ENCODE measurements at places on chromosomes 4 and X. TPM values are rescaled to one million over a fixed set of nuclear protein-coding genes. Genes with fewer than 3 reads are reported as not detected.

The FAT4 gene
- total RNA-seq = 17.7 TPM

The PRDM8 gene
- 0.07 TPM for total RNA-seq

The MTNR1A gene
- total RNA-seq = 0.44 TPM

The AWAT1 gene
- not detected for total RNA-seq

GRCh38 chr4:149896432-149896831 is 80.8 kb upstream of the IQCM start:
- no peak overlapping the region for H3K4me3 ChIP-seq
- H3K27me3 ChIP-seq = peaks cover 17% of the 10 kb centered on the region
- DNase-seq = no peak
- H3K27ac ChIP-seq = no peak overlapping the region

DNA sequence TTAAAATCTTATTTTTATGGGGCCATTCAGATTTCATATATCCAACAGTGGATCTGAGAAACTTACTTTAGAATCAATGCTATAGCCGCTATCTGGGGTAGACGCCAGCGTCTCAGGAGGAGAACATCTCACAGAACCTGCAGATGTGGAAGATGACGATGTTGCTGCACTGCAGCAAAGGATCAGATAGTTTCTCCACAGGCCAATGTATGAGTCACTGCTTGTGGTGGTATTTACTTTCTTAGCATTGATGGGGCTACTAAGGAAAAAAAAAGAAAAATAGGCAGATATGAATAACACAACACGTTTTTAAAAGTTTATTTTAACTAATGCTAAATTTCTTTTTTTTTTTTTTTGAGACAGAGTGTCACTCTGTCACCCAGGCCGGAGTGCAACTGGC is 85.9 kb downstream of the ZAR1 start:
- no peaks in the 10 kb centered on the region for H3K4me1 ChIP-seq
- no peak overlapping the region for H3K4me3 ChIP-seq
- peaks cover 5% of the 10 kb centered on the region for H3K36me3 ChIP-seq
- H3K27me3 ChIP-seq = no peaks in the 10 kb centered on the region
- H3K27ac ChIP-seq = peak overlapping the region; percentile 17
- DNase-seq = no peak

DNA sequence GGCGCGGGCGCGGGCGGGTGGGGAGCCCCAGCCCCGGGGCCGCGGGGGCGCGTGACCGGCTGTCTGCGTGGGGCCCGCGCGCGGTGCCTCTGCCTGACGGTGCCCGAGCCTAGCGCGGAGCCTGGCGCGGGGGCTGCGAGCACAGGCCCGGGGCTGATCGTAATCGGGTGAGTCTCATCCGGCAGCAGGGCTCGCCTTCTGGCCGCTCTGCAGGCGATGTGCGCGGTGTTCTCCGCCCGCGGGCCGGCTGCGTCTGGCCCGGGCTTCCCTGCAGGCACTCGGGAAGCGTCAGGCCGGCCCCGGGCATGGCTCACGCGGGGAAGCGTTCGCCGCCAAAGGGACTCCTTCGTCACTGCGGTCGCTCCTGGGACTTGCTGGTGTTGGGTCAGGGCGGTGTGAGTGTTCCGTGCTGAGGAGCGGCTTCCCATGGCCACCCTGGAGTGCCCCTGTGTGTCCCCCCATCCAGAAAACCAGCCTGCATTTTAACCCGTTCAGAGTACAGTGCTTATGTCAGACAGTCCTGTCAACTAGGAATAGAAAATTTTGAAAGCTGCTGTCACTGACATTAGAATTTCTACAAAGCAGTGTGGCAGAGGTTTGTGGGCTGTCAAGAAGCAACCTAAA is 40.6 kb downstream of the FAM149A start:
- no peak for DNase-seq
- no peaks in the 10 kb centered on the region for H3K27me3 ChIP-seq
- H3K4me1 ChIP-seq = peaks cover 15% of the 10 kb centered on the region
- H3K4me3 ChIP-seq = peak overlapping the region; percentile 83
- H3K36me3 ChIP-seq = no peaks in the 10 kb centered on the region

DNA sequence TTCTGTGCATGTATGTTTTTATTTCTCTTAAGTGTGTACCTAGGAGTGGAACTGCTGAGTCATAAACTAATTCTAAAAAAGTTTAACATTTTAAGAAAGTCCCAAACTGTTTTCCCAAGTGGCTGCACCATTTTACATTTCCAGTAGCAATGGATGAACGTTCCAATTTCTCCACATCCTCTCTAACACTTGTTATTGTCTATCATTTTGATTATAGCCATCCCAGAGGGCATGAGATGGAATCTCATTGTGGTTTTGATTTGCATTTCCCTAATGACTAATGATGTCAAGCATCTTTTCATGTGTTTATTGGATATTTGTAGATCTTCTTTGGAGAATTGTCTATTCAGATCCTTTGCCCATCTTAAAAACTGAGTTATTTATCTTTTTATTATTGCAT is 82.5 kb downstream of the PPEF1 start:
- H3K27me3 ChIP-seq = no peaks in the 10 kb centered on the region
- no peak overlapping the region for H3K4me3 ChIP-seq
- peaks cover 5% of the 10 kb centered on the region for H3K4me1 ChIP-seq

GRCh38 chr4:24024605-24025004 is 134.8 kb upstream of the PPARGC1A start:
- no peak overlapping the region for H3K4me3 ChIP-seq
- H3K4me1 ChIP-seq = peaks cover under 1% of the 10 kb centered on the region
- H3K36me3 ChIP-seq = no peaks in the 10 kb centered on the region
- H3K27me3 ChIP-seq = peaks cover 2% of the 10 kb centered on the region
- no peak for DNase-seq

DNA sequence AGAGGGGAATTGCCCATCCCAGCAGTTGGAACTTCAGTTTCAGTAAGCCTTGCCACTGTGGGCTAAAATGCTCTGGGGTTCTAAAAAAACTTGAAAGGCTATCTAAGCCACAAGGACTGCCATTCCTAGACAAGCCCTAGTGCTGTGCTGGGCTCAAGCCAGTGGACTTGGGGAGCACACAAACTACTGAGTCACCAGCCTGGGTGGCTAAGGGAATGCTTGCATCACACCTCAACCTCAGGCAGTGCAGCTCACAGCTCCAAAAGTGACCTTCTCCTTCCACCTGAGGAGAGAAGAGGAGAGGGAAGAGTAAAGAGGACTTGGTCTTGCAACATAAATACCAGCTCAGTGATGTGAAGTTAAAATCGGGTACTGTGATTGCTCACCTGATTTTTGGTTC is 116.7 kb upstream of the GLRA2 start:
- H3K4me3 ChIP-seq = no peak overlapping the region
- H3K36me3 ChIP-seq = no peaks in the 10 kb centered on the region
- no peaks in the 10 kb centered on the region for H3K27me3 ChIP-seq
- no peaks in the 10 kb centered on the region for H3K4me1 ChIP-seq

DNA sequence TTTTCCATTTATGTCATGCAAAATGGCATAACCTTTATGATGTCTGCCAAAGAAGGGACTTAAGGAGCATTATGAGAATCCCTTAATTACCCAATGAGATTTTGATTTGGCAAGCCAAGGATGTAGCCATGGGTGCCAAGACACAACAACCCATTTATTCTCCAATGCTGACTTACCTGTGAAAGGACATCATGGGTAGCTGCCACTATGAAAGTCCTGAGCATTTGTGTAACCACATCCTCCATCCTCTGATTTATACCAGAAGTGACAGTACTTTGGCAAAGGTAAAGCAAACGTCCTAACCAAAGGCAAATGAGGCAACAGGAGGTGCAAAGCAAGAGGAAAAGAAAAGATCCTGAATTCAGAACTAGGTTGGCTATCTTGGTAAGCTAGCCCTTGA is 87.3 kb upstream of the EMCN start:
- no peak overlapping the region for H3K27ac ChIP-seq
- H3K27me3 ChIP-seq = peaks cover 3% of the 10 kb centered on the region
- H3K4me3 ChIP-seq = no peak overlapping the region
- no peaks in the 10 kb centered on the region for H3K36me3 ChIP-seq

- no peak for DNase-seq
- H3K27me3 ChIP-seq = peaks cover 11% of the 10 kb centered on the region
- H3K27ac ChIP-seq = no peak overlapping the region
- no peaks in the 10 kb centered on the region for H3K4me1 ChIP-seq
- H3K4me3 ChIP-seq = no peak overlapping the region
Observed at GRCh38 chrX:133120406-133120805, 23.5 kb upstream of the USP26 start.

DNA sequence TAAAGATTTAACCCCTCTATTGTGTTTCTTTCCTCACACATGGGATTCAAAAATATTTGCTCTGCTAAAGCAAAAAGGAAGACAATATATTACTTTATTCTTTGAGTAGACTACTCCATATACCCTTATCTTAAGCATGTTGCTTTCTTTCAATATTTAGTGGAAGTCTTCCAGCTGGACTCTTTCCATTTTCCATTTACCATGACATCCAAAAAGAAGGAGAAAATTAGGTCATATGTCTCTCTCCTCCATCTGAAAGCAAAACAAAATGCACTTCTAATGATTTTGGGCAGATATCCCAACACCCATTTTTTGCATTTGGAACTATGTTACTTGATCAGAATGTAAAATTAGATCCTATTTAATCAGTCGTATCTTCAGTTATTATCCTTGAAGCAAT is 1336.5 kb downstream of the PCDH19 start:
- H3K27me3 ChIP-seq = no peaks in the 10 kb centered on the region
- DNase-seq = no peak
- peaks cover 4% of the 10 kb centered on the region for H3K4me1 ChIP-seq
- H3K4me3 ChIP-seq = no peak overlapping the region

GRCh38 chrX:11119313-11119943 is 8.3 kb downstream of the HCCS start:
- H3K27me3 ChIP-seq = no peaks in the 10 kb centered on the region
- H3K4me3 ChIP-seq = no peak overlapping the region
- no peak overlapping the region for H3K27ac ChIP-seq
- DNase-seq = no peak
- H3K4me1 ChIP-seq = peaks cover 5% of the 10 kb centered on the region
- H3K36me3 ChIP-seq = peaks cover 21% of the 10 kb centered on the region

DNA sequence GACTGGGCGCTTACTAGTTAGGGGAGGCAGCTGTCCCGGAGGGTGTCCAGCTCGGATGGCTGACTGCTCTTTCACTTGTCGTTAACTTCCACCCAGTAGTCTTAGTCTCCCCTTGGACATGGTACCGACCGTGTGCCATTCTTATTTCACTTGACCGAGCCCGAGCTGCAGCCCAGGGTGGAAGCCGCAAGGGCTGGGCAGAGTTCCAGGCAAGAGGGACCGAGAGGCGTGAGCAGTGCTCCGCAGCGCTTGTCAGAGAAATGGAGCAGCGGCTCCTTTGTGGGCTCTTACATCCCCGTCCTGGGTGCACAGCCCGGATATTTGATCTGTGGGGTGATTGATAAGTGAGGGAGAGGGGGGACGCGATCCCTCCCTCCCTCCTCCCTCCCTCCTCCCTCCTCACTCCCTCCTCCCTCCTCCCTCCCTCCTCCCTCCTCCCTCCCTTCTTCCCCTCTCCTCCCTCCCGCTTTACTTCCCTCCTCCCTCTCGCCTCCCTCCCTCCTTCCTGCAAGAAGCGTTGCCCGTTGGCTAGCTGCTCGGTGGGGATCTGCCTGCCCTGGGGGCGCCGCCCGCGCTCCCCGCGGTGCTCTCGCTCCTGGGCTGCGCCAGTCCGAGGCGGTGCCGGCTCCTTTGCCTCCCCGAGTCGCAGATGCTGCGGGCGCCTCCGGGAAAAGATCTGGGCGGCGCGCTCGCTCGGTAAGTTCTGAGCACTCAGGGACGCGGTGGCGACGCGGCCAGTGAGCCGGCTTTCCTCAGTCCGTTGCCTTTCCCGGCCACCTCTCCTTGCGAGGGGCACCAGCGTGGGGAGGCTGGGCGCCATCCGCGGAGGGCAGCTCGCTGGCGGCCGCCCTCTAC is at the start of gene SLITRK2:
SLITRK2 (plus strand) TSS at position 499 of the 855 bp plus-strand sequence. CDS start 4,597 bp downstream, outside the sequence.
- peaks cover 8% of the 10 kb centered on the region for H3K4me1 ChIP-seq
- peaks cover 37% of the 10 kb centered on the region for H3K27me3 ChIP-seq
- peak within 1 kb of the TSS; percentile 34 for H3K4me3 ChIP-seq
- H3K36me3 ChIP-seq = no peaks in the 10 kb centered on the region
- no peak within 1 kb of the TSS for H3K27ac ChIP-seq
- DNase-seq = peak; percentile 74

DNA sequence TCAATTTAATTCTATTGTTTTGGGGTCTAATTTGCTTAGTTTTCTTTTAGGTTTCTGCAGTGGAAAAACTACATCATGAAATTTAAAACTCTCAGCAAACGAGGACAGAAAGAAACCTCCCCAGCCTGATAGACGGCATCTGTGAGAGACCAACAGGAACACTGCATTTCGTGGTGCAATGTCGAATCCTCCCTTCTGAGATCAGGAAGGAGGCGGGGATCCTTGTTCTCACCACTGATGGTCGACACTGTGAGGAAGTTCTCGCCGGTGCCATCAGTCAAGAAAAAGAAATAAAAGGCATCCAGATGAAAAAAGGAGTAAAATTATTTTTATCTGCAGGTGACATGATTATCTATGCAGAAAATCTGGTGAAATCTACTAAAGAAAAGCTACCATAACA is 16.5 kb downstream of the GAK start:
- H3K36me3 ChIP-seq = peaks cover 2% of the 10 kb centered on the region
- DNase-seq = no peak
- no peaks in the 10 kb centered on the region for H3K27me3 ChIP-seq
- H3K4me3 ChIP-seq = no peak overlapping the region
- peaks cover 10% of the 10 kb centered on the region for H3K4me1 ChIP-seq

GRCh38 chr4:1600211-1600780 is 83.8 kb downstream of the FAM53A start:
- H3K4me1 ChIP-seq = peaks cover 3% of the 10 kb centered on the region
- H3K27me3 ChIP-seq = peaks cover 2% of the 10 kb centered on the region
- no peak overlapping the region for H3K4me3 ChIP-seq
- no peak overlapping the region for H3K27ac ChIP-seq

GRCh38 chr4:67714248-67714583 is 13.3 kb upstream of the UBA6 start:
- no peak for DNase-seq
- no peak overlapping the region for H3K27ac ChIP-seq
- no peaks in the 10 kb centered on the region for H3K36me3 ChIP-seq
- H3K4me3 ChIP-seq = no peak overlapping the region
- no peaks in the 10 kb centered on the region for H3K27me3 ChIP-seq

GRCh38 chrX:153774576-153775292 is 6.1 kb upstream of the SRPK3 start:
- H3K4me1 ChIP-seq = no peaks in the 10 kb centered on the region
- peaks cover 2% of the 10 kb centered on the region for H3K36me3 ChIP-seq
- H3K27me3 ChIP-seq = no peaks in the 10 kb centered on the region
- no peak overlapping the region for H3K4me3 ChIP-seq
- H3K27ac ChIP-seq = no peak overlapping the region

DNA sequence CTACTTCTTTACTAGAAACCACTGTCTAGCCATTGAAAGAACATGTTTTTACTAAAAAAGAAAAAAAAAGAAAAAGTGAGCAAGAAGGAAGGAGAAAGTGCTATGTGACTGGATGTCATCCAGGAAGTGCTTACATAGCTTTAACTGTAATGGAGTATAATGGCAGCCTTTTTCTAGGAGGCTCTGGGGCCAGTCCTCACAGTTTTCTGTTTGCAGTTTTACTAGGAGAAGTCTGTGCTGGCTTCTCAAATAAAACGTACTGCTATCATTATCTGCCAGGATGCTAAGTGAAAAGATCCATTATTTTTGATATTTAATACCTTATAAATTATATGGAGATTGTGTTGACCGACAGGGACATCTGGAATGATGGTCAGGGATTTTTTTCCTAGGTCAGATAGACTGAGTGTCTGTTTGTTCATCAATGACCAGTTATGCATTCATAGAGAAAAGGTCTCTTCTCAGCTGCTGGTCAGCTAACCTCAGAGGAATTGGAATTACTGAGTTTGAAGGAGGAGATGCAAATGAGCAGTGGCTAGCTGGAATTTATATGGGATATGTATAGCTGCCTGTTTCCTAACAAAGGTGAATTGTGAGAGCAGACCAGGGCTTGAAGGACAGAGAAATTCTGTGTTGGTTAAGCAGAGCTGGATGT is 21.7 kb downstream of the LPAR4 start:
- H3K27ac ChIP-seq = no peak overlapping the region
- no peak for DNase-seq
- H3K4me1 ChIP-seq = peaks cover 5% of the 10 kb centered on the region
- H3K27me3 ChIP-seq = no peaks in the 10 kb centered on the region
- no peaks in the 10 kb centered on the region for H3K36me3 ChIP-seq
- H3K4me3 ChIP-seq = no peak overlapping the region

Measured in chondrocyte (in vitro differentiated cells).